ENCODE measurements at places on chromosomes 6 and 20. TPM values are rescaled to one million over a fixed set of nuclear protein-coding genes. Genes with fewer than 3 reads are reported as not detected.

Gene MEI4
- polyA plus RNA-seq, result 0.01 TPM

Gene TTK
- 15.3 TPM for polyA plus RNA-seq

Gene ZC2HC1B
- polyA plus RNA-seq, result not detected

Gene TFAP2D
- polyA plus RNA-seq, result not detected

Gene EDEM2
- polyA plus RNA-seq, result 11.0 TPM

Gene DACT2
- polyA plus RNA-seq, result 0.19 TPM

Gene BTN2A1
- polyA plus RNA-seq, result 13.9 TPM

Gene AARS2
- 5.8 TPM for polyA plus RNA-seq

Gene PHACTR1
- polyA plus RNA-seq, result 0.22 TPM

Gene SIM1
- polyA plus RNA-seq, result not detected

Gene THBD
- 2.1 TPM for polyA plus RNA-seq

Gene CALHM4
- polyA plus RNA-seq, result 0.57 TPM

Gene HLA-DPB1
- polyA plus RNA-seq, result not detected

DNA sequence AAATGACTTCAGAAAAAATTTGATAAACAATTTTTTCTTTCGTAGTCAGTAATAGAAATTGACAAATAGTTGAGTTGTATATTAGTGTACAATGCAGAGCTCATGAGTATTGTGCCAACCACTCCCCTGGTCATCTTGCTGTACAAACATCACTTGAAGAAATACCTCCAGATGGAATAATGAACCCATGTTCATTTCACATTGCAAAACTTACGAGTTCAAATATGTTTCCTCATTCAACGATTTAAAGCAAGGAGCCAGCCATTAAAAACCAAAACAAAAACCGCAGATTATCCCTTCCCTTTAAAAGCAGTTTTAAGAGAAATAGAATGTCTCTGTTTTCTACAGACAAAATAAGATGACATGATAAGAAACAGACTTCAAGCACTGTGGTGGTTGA is 62.5 kb downstream of the RALGAPA2 start:
- no peak for DNase-seq
- H3K4me1 ChIP-seq, result no peaks in the 10 kb centered on the region
- H3K4me3 ChIP-seq, result no peak overlapping the region
- no peaks in the 10 kb centered on the region for H3K36me3 ChIP-seq
- no peaks in the 10 kb centered on the region for H3K27me3 ChIP-seq

GRCh38 chr6:13807696-13808095 is 6.7 kb downstream of the MCUR1 start:
- DNase-seq, result no peak
- H3K27ac ChIP-seq, result no peak overlapping the region
- peaks cover 8% of the 10 kb centered on the region for H3K4me1 ChIP-seq
- no peak overlapping the region for H3K4me3 ChIP-seq

DNA sequence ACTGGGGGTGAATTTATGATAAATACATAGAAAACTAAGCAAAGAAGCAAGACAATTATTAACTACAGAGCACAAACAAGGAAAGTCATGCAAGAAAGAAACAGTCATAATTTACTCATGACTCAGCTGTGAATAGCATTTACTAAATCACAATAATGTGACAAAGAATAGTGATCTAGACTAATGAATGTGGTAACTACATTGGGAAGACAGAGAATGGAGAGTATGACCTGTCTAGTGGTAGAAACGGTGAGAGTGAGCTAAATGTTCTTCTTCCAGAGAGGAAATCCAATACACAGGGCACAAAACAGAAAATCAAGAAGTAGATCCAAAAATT is 153.5 kb upstream of the DST start:
- no peak for DNase-seq
- H3K27ac ChIP-seq, result no peak overlapping the region
- peaks cover 14% of the 10 kb centered on the region for H3K4me1 ChIP-seq

GRCh38 chr6:135250234-135250633 is 69.1 kb downstream of the MYB start:
- H3K27me3 ChIP-seq, result no peaks in the 10 kb centered on the region
- no peaks in the 10 kb centered on the region for H3K36me3 ChIP-seq
- no peak for DNase-seq
- no peaks in the 10 kb centered on the region for H3K4me1 ChIP-seq
- H3K4me3 ChIP-seq, result no peak overlapping the region
- H3K27ac ChIP-seq, result no peak overlapping the region

- no peak for DNase-seq
- no peaks in the 10 kb centered on the region for H3K27me3 ChIP-seq
- no peaks in the 10 kb centered on the region for H3K36me3 ChIP-seq
- H3K27ac ChIP-seq, result no peak overlapping the region
Observed at GRCh38 chr6:126873351-126873750, 245.1 kb upstream of the RSPO3 start.

GRCh38 chr20:62358171-62359042 is 8.7 kb downstream of the LAMA5 start:
- no peak for DNase-seq
- H3K4me3 ChIP-seq, result no peak overlapping the region
- H3K27me3 ChIP-seq, result no peaks in the 10 kb centered on the region
- peaks cover 83% of the 10 kb centered on the region for H3K4me1 ChIP-seq

- H3K4me1 ChIP-seq, result peaks cover 6% of the 10 kb centered on the region
- no peaks in the 10 kb centered on the region for H3K36me3 ChIP-seq
- no peak overlapping the region for H3K27ac ChIP-seq
- H3K4me3 ChIP-seq, result no peak overlapping the region
- DNase-seq, result no peak
Observed at GRCh38 chr6:168150551-168151320, 71.7 kb upstream of the FRMD1 start.

DNA sequence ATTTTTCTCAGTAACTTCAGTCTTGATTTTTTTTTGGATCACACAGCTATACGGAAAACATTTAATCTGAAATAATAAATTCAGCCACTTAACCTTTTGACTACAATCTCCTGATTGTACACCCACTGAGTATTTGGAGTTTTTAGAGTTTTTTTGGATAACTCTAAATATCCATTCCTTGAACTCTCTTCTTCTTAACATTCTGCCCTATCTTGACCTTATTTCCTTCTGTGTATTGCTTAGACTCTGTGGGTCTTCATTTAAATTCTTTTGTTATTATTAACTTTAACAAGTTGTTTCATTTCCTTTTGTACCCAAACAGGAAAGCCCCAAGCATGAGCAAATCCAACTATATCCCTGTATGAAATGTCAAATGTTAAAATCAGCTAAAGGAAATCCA is 170.2 kb upstream of the PTCHD4 start:
- no peaks in the 10 kb centered on the region for H3K4me1 ChIP-seq
- no peak overlapping the region for H3K27ac ChIP-seq
- H3K27me3 ChIP-seq, result no peaks in the 10 kb centered on the region
- H3K36me3 ChIP-seq, result no peaks in the 10 kb centered on the region
- no peak for DNase-seq

DNA sequence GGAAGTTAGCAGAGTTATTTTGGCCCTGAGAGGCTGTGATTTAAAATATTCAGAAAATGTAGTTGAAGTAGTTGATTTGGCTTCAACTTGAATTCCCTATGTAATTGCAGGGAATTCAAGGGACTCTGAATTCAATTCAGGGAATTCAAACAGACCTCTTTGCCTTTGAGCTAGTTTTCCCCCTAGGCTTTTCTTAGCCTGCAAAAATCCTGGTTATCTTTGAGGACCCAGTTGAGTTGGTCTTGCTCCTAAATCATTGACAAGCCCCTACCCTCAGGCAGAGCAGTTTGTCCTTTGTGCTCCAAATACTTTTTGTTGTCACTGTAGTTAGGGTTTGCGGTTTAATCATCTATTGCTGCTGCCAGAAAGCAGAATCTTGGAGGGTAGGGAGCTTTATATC is 20.4 kb downstream of the GCNT2 start:
- no peaks in the 10 kb centered on the region for H3K4me1 ChIP-seq
- no peak overlapping the region for H3K4me3 ChIP-seq
- no peaks in the 10 kb centered on the region for H3K27me3 ChIP-seq
- peaks cover 1% of the 10 kb centered on the region for H3K36me3 ChIP-seq

- H3K4me3 ChIP-seq, result no peak overlapping the region
- no peak overlapping the region for H3K27ac ChIP-seq
- no peak for DNase-seq
- no peaks in the 10 kb centered on the region for H3K36me3 ChIP-seq
- no peaks in the 10 kb centered on the region for H3K27me3 ChIP-seq
- H3K4me1 ChIP-seq, result no peaks in the 10 kb centered on the region
Observed at GRCh38 chr6:75012018-75012417, 193.8 kb downstream of the COL12A1 start.

Measured in keratinocyte (primary cell).